HTR-8/SVneo (cell line): ENCODE measurements at places on chromosomes 3 and 15.

GRCh38 chr3:19574268-19574667 is 359.7 kb downstream of the EFHB start:
- DNase-seq = no peak

GRCh38 chr15:97059281-97059680 is 728.8 kb downstream of the NR2F2 start:
- no peak for DNase-seq

DNA sequence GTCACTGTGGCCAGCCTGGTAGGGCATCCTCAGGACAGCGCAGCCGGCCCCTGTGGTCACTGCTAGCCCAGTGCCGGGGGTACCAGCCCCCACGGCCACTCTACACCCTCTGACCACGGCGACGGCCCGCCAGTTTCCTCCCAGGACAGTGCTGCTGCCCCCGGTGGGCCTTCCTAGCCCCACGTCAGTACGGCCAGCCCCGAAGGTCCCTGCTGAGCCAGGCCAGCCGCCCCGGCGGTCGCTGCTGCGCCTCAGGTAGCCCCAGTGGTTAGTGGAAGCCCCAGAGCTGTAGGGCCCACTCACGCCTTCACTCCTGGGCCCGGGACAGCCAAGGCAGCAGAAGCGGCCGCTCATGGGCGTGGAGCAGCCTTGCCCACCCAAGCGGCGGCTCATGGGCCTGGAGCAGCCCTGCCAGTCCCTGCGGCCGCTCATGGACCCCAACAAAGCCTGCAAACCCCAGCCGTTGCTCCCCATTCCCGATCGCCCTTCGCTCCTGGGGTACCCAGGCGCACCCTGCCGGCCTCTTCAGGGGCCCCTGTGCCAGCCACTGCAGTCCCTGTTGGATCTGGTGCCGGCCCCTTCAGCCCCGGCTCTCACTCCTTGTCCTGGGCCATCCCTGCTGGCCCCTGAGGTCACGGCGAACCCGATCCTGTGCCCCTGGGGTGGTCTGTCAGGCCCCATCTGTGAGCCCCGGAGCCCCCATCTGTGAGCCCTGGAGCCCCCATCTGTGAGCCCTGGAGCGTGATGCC is 9.5 kb upstream of the ROPN1B start:
- DNase-seq = no peak

GRCh38 chr3:107206141-107206540 is 171.1 kb upstream of the CCDC54 start:
- DNase-seq = peak; percentile 45

DNA sequence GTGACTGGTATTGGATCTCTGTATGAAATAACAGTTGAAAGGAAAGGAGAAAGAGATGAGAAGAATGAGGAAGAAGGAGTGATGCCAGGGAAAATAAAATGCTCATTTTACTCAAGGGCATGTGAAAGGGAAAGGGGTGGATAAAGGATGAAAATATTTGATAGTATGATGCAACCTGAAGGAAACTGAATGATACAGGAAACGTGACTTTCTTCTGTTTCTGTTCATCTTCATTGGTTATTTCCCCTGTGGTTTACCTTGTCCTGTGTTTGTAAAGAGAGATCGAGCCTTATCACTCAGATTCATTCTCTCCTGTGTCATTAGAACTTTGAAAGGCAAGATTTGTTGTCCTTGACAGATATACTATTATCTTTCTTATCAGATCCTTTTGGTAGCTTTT is 243.6 kb upstream of the SLITRK3 start:
- no peak for DNase-seq

DNA sequence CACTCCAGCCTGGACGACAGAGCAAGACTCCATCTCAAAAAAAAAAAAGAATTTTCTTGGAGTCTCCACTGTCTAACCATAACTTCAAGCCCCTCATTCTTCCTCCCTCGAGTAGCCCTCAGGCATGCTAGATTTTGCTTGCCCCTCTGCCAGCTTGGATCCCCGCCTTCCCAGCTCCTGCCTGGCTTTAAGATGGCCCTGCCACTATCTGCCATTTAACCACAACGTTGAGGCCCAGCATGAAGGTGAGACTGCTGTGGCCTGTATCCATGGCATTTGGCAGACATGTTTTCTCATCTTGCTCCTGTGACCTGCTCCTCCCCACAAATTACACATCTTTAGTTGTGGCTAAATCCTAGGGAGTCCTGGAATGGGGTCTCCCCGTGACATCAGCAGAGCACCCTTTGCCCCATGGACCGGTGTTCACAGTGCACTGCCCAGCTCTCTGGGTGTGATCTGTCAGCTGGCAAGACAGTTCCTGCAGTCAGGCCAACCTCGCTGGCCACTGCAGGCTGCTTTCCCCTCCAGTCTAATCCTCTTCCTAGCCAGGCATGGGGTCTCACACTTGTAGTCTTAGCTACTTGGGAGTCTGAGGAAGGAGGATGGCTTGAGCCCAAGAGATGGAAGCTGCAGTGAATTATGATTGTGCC is 10.4 kb downstream of the VPS18 start:
- DNase-seq = no peak

DNA sequence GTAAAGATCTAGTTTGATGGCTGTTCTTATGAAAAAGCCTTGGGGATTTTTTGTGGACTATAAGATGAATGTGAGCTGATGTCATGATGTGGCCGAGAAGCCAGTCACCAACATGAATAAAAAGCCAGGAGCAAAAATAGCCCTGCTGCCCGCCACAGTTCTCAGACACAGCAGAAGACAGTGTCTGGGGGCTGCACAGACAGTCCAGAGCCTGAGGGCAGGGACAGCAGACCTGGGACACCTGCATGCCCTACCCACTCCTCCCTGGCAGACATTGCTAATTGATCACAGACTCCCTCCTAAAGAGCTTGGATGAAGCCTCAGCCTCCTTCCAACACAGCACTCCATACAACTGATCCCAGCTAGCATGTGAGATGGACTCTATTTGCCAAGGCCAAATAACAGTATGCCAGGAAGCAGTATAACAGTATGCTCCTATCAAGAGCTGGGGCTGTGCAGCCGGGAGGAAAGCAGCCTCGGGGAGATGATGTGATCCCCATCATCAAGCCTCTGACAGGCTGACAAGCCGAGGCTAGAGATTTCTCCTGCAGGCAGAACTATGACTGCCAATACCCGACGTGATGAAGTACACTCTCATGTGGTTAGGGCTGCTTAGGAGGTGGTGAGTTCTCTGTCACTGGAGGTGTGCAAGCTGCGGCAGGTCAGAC is 105.4 kb upstream of the RPL32 start:
- no peak for DNase-seq

DNA sequence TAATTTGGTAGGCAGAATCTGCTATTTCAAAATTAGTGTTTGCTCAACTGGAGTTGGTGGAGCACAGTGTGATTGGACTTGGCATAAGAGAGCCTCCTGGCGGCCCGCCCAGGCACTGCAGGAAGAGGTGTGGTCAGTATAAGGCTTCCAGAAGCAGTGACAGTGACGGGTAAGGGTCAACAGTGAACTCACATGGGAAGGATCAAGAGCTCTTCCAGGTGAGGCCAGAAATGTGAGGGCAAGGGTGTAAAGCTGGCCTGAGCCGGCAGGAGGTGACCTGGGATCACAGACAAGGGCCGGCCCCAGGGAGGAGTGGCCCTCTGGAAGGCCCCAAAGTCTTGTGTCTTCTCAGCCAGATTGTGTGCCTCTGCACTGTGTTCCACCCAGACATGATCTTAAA is 93.2 kb upstream of the RNF7 start:
- DNase-seq = peak; percentile 33

- DNase-seq = no peak
Observed at GRCh38 chr3:156459434-156459833, 95.5 kb downstream of the SSR3 start.

DNA sequence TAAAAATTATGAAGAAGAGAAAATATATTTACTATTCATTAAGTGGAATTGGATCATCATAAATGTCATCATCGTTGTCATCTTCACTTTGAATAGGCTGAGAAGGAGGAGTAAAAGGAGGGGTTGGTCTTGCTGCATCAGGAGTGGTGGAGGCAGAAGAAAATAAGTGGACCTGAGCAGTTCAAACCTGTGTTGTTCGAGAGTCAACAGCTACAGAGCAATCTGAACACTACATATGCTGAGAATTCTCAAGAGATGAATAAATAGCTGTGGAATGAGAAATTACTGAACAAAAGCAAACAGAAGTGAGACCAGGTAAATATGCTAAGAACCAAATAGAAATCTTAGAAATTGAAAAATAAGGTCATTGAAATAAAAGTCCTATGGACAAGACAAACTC is 32.3 kb upstream of the CCK start:
- no peak for DNase-seq

GRCh38 chr3:8869613-8870012 is 93.7 kb downstream of the RAD18 start:
- DNase-seq = peak; percentile 82

- no peak for DNase-seq
Observed at GRCh38 chr3:78249294-78249693, 1209.4 kb downstream of the ROBO2 start.

- DNase-seq = no peak
Observed at GRCh38 chr3:46895761-46896160, 18.2 kb downstream of the PTH1R start.

DNA sequence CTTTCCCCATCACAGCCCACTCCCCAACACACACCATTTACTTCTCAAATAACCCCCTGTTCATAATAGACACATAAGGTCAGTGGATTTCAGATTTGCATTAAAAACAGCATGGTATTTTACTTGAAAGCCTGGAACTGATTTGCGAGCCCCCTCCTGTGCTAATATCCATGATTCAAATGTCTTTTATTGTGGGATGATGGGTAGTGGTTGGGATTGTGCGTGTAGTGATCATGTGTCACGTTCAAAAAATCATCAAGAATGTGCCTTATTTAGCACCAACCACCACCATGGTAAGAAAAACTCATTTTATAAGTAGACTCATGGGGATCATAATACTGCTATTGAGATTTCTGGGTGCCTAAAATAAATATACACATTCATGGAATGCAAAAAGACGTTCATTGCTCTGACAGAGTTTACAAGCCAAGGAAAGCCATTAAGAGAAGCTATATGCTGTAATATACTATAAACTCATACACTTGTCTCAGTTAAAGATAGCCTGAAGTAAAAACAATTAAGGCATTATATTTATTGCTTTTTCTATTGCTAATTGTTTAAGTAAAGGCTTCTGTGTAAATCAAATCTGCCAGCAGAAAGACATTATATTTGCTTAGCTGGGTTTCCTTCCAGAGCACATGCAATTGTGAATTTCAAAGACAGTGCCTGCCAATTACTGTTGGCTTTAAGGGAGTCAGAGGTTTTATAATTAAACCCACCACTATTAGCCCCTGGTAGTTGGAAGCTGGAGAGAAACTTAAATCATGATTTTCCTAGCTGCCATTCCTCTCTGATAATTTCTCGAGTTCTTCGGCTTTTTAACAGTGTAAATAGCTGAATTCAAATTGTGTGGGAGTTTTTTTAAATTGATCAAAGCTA is 4.0 kb downstream of the TRAT1 start:
- DNase-seq = no peak

DNA sequence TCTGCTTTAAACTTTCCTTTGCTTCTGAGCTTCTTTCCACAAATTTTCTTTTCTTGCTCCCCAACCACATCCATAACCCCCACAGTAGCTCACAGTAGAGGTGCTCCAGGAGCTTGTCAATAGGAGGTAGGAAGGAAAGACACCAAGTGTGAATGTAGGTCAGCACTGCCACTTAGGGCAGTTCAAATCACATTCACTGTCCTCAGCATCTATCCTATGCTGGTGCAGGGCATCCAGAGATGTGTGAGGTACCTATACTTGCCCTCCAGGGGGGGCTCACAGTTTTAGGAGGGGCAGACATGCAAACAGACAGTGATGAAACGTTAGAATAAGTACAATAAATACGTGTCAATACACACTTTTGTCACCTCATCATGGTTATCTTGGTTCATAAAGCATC is 1.5 kb upstream of the SPSB4 start:
- DNase-seq = peak; percentile 29

- DNase-seq = peak; percentile 13
Observed at GRCh38 chr3:43620831-43621655, 768 bp downstream of the ANO10 start.

DNA sequence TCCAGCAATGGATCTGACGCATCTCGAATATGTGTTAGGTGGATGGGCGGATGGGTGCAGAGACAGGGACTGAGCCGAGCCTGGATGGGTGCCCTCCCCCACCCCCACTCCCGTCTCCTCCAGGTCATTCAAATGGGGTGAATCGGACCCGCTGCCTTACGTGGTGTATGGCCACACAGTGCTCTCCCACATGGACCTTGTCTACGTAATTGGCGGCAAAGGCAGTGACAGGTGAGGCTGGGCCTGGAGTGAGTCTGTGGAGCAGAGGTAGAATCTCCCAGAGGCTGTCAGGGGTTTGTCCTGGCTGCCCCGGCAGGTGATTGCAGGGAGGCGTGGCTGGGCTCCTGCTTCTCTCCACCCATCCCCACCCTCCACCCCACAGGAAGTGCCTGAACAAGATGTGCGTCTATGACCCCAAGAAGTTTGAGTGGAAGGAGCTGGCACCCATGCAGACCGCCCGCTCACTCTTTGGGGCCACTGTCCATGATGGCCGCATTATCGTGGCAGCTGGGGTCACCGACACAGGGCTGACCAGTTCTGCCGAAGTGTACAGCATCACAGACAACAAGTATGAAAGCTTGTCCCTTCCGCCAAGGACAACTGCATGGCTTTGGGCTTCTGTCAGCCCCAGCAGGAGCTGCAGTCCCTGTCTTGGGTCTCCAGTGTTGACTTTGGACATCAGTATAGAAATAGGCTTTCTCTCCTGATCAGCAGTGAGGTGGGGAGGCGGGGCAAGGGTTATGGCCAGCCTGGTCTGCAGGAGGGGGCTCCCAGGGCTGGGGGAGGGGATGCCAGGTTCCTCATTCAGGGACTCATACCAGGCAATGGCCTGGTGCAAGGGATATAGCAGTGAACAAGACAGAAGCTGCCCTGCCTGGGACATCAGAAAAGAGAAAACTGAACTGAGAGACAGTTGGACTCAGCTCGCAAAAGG is 3.4 kb downstream of the KLHL40 start:
- no peak for DNase-seq

- DNase-seq = no peak
Observed at GRCh38 chr3:17539436-17539835, 203.0 kb downstream of the TBC1D5 start.

DNA sequence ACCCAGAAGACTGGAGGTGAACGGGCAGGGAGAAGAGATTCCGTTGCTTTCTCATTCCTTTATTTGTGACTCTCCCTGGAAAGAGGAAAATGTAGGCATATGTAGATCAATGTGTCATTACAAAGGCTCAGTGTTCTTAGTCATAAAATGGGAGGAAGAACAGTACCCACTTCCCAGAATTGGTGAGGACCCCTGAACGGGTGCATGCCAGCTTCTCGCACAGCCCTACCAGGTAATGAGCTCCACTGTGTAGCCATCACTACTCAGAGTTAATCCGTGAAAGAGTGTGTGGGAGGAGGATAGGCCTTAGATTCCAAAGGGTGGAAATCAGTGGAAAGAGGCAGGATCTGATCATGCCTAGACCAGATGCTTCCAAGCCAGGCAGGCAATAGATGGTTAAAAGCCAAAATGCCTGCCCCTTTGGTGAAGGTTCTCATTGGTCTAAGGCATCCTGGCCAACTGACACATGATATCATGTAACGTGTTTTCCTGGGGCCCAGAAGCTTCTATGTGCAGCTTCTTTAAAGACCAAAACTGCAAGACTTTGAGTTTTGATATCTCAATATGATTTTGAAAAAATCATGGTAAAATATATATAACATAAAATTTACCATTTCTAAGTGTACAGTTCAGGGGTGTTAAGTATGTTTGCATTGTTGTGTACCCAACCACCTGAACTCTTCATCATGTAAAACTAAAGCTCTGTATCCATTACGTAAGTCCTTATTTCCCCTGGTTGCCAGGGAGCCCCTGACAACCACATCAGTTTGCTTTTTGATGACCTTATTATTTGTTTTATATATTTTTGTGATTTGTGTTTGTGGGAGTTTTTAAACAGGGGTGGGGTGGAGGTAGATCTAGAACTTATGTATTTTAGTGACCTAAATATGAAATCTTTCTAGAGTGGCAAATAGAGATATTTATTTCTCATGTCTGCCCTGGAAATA is 402.2 kb upstream of the CFAP20DC start:
- no peak for DNase-seq
